ENCODE measurements at places on chromosomes 1 and 21.

GRCh38 chr1:35930593-35931445, at the start of gene AGO3:
TSS of gene AGO3 (plus strand) at chr1:35931105. CDS start at chr1:35931427, 322 bp downstream.
- DNase-seq: peak; percentile 80

DNA sequence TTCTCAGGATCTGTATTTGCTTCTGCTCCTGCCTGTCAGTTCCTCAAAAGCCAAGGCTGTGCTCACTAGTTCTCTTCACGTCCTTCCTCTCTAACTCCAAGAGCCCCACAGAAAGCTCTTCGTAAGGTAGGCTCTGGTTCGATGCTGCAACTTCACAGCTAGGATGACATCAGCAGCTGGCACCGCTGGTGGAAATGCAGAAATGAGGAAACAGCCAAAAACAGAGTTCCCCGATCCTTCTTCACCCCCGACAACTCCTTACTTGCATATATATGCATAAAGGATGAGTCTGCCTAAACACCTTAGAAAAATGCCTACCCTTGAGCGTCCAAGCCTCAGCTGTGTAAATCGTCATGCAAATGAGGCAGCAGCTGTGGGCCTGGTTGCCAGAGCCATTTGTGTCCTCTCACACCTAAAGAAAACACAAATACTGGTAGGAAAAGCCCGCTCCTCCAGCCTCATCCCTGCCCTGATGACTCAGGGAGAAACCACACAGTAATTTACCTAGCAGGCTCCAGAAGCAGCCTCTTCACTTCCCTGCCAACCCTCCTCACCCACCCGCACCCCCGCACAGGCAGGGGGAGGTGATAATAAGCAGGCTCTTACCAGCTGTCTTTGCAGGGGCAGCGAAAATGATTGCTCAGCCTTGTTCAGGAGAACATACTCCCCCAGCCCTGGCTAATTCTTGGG, 28.2 kb downstream of the BATF3 start:
- DNase-seq: peak; percentile 30

GRCh38 chr1:179175011-179175841, 54.3 kb downstream of the ABL2 start:
- DNase-seq: peak; percentile 46

DNA sequence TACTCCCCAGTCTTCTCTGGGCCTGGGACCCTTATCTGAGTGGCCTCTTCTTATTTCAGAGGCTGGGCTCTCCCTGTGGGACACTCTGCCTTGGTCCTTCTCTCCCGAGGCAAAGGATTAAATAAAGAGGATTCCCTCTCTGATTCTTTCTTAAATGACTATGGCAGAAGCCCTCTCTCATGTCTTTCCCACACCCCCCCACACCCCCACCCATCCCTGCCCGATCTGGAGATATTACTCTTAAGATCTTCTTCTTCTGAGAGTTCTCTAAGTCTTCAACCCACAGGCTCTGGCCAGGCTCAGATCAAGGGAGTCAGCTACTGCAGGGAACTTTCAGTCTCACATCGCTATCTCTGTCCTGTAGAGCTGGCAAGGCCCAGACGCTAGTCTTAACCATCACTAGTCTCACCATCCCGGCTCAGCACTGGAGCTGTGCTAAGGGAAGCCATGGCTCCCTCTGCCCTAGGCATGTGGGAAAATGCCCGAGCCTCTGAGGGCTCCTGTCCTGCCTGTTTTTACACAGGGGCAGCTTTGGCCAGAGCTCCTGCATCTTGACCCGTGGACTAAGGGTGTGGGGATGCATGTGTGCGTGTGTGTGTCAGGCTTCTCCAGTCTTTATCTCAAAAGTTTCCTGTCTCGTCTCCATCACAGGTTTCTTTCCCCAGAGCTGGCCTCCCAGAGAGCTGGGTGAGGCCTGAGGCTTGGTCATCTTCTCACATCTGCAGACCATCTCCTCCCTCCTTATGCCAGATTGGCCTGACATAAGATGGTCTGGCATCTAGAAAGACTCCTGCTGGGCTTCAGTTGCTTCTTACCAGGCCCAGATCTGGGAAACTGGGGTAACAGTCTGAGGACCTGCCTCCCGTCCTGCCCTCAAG, 36.7 kb downstream of the LGR6 start:
- DNase-seq: no peak

- DNase-seq: no peak
These were observed 95.5 kb upstream of the TPTE start for GRCh38 chr21:10425856-10426255.

GRCh38 chr1:66331658-66332547, 202.1 kb upstream of the SGIP1 start:
- DNase-seq: no peak

DNA sequence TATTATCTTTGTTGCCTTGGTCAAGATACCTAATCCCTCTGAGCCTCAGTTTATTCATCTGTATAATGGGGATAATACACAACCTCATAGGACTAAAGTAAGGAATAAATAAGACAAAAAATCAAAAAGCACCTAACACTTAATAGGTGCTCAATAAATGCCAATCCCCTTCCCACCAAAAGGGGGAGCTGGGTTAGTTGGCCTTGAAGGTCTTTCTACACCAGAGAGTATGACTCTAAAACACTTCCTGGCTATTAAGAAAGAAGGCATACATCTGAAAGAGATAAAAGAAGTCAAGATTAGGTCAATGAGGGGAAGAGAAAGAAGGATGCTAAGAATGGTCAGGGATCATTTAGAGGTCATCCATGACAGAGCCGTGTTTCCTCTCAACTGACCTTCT, 11.1 kb downstream of the VSIG8 start:
- no peak for DNase-seq

Data from C1 segment of cervical spinal cord (tissue), 14 donors.